ENCODE measurements at places on chromosomes 4 and X.
A peak's percentile ranks its signal among the peaks of the same experiment; 100 is the strongest.

DNA sequence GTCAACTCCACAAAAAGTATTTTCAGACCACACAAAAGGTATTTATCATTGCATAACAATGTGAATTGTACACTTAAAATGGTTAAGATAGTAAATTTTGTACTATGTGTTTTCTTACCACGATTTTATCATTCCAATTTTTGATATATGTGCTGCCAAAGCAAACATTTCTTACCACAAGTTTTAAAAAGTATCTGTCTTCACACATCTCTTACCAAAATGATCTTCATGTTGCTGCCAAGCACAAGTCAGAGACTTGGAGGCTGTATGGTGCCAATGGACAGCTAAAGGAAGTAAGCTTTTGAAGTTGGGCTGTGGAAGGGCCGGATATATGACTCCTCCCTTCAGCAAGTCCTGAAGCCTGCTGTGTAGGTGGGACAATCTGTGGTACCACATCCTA lies 67.9 kb downstream of the TMLHE start:
- no peak for DNase-seq

- no peak for DNase-seq
Measured at GRCh38 chr4:97359826-97360225, 783.5 kb downstream of the STPG2 start.

GRCh38 chrX:136262812-136263315 lies 11.7 kb upstream of the MAP7D3 start:
- DNase-seq = no peak

DNA sequence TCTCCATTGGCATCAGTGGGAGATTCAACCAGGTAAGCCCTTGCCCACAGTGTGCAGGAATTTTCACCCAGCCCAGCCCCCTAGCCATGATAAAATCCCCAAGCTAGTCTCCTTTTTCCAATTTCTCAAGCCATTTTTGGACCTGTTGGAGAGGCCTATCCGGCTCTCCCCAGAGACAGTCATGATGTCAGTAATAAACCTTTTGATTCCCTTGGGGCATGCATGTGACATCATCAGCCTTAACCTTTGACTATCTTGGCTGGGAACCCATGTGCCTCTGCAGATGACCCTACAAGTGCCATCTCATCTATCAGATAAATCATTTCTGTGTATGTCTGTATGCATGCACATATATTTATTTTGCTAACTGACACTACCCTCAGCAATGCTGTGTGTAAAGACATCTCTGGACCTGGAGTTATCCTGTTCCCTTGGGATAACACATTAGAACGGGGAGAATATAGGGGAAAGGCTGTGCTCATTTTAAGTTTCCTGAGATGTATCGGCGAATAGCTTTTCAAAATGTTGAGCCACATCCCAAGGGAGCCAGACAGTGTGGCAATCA lies 51.0 kb downstream of the CYTL1 start:
- DNase-seq = no peak

GRCh38 chr4:173405840-173406606 lies 7.1 kb upstream of the SCRG1 start:
- no peak for DNase-seq

DNA sequence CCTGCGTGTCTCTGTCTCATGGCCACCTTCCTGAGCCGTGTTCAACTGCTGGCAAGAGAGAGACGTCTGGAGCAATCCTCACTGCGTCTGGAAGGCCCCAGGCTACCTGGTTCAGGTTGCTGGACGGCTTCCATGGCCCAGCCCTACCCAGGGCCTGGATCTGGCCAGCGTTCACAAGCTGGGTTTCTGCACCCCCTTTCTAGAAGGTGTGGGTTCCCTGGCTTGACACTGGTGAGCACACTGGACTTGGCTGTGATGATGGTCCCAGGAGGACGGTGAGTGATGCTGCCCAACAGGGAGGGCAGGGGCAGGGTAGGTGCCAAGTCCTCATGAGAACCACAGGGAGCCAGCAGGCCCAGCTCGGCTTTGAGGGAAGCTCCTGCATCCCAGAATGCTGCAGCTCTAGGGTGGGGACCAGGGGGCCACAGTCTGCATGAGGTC lies 63.4 kb downstream of the HTRA3 start:
- DNase-seq = no peak

DNA sequence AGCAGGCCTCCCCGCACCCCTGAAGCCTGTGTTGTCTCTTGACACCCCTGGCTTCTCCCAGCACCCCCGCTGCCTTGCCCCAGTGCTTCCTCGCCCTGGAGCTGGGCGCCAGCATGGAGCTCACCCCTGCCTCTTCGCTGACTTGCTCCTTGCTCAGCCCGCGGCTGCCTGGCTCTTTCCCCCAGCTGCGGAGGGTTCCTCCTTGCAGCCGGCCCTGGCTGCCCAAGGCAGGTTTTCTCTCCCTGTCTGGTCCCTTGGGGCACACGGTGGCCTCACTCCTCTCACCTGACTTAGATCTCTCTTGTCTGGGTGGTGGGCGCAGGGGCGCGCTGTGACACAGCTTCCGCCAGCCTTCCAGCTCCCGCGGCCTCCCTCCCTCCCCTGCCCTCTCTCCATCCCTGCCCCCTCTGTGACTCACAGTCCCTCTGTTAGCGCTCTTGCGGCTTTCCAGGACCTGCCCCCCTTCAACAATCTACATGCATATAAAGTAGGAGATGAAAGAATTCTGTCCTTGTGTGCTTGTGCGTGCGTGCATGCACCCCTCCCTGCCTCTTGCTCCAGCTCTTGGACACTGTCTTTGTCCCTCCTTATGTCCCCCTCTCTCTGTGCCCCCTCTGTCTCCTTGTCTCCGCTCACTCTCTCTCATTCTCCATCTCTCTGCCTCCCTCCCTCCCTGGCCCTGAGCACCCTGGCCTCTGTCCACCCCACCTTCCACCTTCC lies 2.2 kb downstream of the PLXNB3 start:
- DNase-seq = peak; percentile 2

GRCh38 chrX:138771047-138771446 lies 59.5 kb upstream of the FGF13 start:
- no peak for DNase-seq

All from stimulated activated CD8-positive, alpha-beta memory T cell treated with anti-CD3 and anti-CD28 coated beads, Interleukin-4, amount 100 ng/mL, for 4 hours (primary cell).